Hepatic stellate cell (primary cell): ENCODE measurements at places on chromosomes 16 and 17.
A peak's percentile ranks its signal among the peaks of the same experiment; 100 is the strongest.

- DNase-seq = no peak
Observed at GRCh38 chr16:84957192-84957591, 54.1 kb downstream of the ZDHHC7 start.

DNA sequence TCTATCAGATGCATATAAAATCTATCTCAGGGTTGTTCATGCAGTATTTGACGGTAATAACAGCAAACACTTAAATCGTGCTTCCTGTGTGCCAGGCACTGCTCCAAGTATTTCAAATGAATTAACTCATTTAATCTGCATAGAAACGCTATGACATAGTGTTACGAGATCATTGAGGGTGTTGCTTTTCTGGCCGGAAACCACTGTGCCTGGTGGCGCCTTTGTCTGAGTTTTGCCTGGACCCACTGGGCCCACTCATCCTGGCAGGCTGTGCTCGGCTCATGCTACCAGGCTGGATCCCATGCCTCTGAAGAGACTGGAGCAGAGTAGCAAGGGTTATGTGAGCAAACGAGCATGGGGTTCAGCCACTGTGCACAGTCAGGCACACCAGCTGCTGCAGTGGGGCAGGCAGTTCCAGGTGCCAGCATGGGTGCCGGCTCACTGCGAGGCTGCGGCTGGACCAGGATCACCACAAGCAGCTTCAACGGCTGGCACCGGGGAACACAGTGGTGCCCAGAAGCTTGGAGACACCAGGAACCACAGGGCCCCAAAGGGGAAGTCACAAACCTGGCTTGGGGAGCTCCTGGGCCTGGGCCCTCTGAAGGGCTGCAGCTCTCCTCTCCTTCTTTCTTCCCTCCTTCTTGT, 45.9 kb upstream of the CLEC19A start:
- DNase-seq = no peak

DNA sequence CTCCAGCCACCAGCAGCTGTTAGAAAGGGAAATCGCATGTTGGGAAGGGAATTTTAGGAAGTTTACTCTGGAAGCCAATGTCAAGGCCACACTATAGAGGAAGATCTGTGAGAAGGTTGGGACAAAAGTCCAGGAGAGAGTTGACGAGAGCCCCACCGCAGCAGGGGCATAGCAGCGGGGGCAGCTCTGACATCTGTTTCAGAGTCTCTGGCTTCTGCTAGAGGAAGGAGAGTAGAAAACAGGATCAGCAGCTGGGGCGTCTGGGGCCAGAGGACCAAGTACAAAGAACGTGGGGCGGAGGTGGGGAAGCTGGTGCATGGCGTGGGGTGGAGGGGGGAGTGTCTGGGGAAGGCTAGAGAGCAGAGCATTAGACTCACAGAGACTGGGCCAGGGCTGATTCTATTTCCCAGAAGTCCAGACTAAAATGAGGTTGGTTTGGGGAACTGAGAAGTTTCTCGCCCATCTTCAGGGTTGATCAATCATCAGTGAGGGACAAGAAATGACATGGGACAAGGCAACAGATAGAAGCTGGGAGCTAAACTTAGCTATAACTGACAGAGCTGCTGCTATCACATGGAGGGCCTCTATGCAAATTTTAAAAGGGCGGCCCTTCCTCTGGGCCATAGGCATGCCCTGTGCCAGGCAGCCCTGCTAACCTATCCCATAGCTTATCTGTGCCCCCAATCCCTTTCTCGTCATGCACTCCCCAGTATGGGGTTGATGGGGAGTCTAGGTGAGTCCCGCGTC, 1.2 kb downstream of the RABEP2 start:
- no peak for DNase-seq

DNA sequence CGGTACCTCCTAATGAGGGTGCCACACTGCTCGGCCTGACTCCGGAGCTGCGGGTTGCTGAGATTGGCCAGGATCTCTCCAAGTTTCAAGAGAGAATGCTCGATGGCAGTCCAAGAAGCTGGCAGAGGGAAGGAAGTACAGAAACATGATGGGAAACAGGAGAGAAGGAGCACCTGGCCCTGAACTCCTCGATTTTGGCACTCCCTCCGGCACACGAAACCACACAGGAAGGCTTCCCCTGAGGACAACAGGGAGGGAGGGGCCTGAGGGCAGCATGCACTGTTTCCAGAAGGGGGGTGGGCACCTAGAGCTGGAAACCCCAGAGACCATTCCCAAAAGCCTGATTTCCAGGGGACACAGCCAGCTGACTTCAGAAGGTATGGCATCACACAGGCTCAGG, 18.1 kb downstream of the CSF3 start:
- DNase-seq = no peak

DNA sequence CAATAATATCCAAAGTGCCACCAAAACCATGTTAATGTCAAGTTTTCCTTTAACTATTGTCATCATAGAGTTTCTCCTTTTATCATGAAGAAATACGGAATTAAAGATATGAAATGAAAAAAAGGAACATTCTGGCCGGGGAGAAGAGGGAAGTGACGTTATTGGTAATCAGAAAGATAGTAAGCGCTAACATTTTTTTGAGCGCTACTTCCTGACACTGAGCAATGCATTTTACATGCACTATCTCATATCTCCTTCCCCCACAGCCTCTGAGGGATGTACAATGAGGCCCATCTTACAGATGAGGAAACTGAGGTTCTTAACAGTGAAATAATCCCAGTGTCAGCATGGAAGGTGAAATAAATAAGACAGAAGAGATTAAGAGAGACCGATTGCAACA, 410.9 kb downstream of the SOX9 start:
- DNase-seq = no peak

- DNase-seq = peak; percentile 44
Observed at GRCh38 chr16:85457366-85457765, 155.8 kb upstream of the GSE1 start.

DNA sequence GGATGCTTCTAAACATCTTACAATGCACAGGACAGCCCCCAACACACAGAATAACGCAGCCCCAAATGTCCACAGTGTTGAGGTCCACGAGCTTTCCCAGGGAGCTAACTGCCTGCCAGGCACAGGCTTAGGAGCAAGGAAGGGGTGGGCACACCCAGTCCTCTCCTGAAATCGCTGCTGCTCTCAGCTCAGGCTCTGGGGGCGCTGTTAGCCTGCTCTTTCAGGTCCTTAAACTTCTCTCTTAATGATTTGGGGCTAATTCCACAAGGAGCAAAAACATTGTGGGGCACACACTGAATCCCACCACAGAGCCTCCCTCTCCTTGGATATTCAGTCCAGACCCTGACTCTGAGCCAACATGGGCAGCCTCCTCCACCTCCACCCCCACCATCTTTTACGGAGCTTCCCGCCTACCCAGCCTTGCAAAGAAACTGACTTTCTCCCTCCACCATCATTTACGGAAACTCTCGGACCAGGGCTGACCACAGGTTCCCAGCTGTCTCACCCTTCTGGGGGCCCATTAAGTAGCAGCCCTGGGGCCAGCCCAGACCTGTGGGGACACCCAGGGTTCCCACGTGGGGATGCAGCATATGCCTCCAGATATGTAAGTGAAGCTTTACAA, 1.1 kb downstream of the CD300H start:
- DNase-seq = no peak

DNA sequence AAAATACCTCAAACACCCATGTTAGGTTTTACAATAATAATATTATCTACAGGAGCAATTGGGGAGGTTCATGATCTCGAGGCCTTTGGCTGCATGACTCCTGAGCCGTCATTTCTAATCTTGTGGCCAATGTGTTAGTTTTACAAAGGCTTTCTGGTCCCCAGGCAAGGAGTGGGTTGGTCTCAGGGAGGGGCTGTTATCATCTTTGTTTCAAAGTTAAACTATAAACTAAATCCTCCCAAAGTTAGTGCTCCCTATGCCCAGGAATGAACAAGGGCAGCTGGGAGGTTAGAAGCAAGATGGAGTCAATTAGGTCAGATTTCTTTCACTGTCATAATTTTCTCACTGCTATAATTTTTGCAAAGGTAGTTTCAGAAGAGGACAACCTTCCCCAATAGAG, 9.1 kb upstream of the CCL5 start:
- no peak for DNase-seq

- no peak for DNase-seq
Observed at GRCh38 chr17:68714676-68715075, 113.5 kb upstream of the FAM20A start.

DNA sequence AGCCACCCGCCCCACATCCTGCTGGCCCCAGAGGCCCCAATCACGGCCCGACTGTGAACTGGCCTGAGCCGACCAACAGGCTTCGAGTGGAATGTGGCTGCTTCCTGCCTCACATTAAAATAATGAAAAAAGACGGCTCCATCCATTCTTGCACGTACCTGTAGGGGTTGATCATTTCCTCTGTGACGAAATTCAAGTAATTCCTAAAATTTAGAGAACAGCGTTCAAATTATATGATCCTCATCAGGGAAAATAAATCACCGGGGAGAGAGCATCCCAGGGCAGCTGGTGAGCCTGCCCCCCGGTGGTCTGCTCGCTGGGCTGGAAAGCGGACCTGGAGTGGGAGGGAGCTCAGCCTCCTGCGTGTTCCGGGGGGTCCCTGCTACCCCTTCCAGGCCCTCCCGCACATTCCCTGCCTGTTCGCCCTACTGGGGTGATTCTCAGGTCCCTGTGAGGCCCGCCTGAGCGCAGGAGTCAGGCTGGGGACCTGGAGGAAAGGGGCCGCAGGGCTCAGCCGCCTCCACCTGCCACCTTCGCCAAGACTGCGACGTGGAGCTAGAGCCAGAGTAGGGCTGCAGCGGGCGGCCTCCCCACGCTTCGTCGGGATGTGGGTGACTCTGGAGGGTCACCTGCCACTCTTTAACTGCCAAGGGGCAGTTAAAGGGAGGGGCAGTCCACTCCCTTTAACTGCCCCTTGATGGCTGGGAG, 28.9 kb downstream of the SLC7A5 start:
- DNase-seq = no peak

- DNase-seq = no peak
Observed at GRCh38 chr16:83070416-83071209, 443.8 kb downstream of the CDH13 start.

DNA sequence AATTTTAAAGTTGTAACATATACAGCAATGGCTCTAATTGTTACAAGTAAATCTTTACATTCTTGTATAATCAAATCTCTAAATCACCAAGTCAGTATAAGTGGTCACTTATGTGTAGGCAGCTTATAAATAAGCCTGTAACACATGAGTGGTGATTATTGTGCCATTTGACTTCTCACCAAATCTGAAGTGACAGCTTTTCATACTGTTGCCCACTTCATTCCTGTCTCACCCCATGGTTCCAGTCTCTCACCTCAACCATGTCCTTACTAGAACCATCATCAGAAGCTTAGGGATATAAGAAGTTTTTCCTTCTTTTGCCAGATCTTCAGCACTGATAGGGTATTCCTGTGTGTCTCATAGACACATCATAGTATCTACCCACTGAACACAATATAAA, 23.5 kb downstream of the TNRC6A start:
- DNase-seq = no peak

DNA sequence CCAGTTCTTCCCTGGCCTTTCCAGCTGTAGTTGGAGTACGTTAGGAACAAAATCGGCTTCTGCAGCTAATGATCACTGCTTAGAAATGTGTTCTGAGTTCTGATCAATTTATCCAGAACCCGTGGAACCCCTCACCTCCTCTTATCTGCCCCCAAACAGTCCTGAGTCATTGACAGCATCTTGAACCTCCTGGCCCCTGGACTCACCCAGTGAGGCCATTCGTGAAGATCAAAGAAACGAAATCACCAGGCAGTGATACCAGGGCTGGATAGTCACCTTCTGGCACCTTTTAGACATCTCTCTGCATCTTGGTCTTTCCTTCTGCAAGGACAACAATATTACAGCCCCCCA, 17.0 kb upstream of the EXOC7 start:
- DNase-seq = no peak

GRCh38 chr17:69187294-69187693, 41.3 kb downstream of the ABCA10 start:
- DNase-seq = no peak

DNA sequence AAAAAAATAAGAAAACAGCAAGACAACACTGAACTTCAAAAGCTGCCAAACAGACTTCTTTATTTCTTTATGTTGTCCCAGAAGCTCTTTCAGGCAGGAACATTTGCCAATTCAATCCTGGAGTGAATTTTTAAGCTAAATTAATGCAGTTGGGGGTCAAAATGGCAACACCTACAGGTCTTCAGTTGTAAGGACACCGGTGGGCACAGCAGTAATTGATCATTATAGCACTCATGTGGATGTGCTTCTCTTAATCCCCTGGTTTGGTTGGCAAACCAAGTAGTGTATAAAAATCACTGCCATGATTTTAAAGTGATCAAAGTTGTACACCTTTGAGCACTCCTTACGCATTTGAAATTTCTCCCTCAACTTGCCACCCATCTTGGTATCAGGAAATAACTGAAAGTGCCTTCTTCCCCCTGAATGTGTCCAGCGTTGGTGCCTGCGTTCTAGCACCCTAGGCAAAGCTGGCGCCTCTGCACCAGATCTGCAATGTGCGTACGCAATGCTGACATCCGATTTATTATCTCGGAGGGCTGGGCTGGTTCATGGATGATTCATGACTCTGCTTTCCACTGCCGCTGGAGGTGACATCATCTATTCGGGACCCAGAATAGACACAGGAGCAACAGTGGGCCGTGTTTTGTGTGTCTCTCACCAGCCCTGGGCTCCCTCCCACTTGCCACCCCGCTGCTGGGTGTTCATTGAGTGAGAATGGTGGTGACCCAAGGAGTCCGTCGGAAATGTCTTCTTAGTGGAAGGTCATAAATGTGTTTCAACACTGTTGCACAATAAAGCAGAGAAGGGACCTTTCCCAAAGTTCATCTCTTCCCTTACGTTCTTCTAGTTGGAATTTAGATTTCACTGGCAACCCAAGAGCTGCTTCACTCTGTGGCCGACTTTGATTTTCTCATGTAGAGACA, 203.4 kb downstream of the CCDC182 start:
- peak; percentile 93 for DNase-seq

DNA sequence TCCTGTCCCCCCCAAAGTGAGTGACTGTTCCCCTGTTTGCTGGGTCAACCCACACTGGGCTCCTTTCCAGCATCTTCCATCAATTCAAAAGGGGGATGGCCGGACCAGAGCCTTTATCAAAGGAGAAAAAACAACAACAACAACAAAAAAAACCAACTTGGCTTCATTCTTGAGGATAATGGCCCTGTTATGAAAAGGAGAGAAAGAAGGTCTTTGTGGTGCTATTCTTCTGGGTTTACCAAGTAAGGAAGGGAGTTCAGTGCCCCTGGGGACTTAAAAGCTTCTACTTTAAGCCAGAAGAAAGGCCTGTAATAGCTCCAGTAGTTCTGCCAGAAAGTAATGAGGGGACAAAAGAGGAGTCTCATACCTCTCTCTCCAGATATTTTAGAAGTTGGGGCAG, 71.5 kb downstream of the RGS9 start:
- DNase-seq = no peak

DNA sequence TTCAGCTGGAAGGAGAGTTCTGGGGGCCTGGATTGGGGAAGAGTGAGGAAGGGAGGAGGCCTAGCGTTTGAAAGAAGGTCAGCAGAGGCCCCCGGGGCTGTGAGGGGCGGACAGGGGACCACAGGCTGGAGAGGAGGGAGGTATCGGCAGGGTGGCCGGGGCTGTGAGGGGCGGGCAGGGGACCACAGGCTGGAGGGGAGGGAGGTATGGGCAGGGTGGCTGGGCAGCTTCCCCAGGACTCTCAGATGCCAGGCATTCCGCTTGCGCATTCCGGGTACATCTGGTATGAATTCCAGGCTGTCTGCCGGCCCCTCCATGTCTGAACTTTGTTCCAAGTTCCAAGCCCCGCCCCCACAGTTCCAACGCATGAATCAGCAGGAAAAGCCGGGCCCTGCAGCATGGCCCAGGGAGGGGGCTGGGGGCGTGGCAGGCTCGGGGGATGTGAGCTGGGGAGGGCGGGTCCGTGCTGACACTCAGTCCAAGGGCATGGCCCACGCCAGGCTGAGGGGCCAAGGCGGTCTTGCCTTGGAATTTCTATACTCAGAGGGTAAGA, 4.3 kb upstream of the TLCD2 start:
- peak; percentile 94 for DNase-seq

GRCh38 chr16:56793492-56793891, 63.6 kb downstream of the NUP93 start:
- no peak for DNase-seq
